ENCODE measurements at places on chromosomes 16 and 17. TPM values are rescaled to one million over a fixed set of nuclear protein-coding genes. Genes with fewer than 3 reads are reported as not detected.

Gene CLDN6
- total RNA-seq = 98.9 TPM

DNA sequence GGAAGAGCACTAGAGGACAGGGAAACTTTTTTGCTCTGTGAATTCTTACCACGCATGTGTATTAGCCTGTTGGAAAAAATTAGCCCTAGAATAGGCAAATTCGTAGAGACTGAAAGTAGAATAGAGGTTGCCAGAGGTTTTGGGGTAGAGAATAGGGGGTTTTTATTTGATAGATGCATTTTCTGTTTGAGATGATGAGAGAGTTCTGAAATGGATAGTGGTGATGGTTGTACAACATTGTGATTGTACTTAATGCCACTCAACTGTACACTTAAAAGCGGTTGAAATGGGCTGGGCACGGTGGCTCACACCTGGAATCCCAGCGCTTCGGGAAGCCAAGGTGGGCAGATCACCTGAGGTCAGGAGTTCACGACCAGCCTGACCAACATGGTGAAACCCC is 8.0 kb upstream of the DOC2B start:
- no peak overlapping the region for H3K27ac ChIP-seq
- no peak for DNase-seq
- H3K4me3 ChIP-seq = no peak overlapping the region
- H3K27me3 ChIP-seq = peaks cover 34% of the 10 kb centered on the region
- no peaks in the 10 kb centered on the region for H3K36me3 ChIP-seq

- H3K27me3 ChIP-seq = no peaks in the 10 kb centered on the region
- H3K27ac ChIP-seq = no peak overlapping the region
- H3K4me1 ChIP-seq = peaks cover 6% of the 10 kb centered on the region
- no peak overlapping the region for H3K4me3 ChIP-seq
These were observed 92.4 kb upstream of the CDYL2 start for GRCh38 chr16:80896776-80897175.

Gene AURKB
- 35.0 TPM for total RNA-seq

Gene RAMP2
- total RNA-seq = 1.5 TPM

DNA sequence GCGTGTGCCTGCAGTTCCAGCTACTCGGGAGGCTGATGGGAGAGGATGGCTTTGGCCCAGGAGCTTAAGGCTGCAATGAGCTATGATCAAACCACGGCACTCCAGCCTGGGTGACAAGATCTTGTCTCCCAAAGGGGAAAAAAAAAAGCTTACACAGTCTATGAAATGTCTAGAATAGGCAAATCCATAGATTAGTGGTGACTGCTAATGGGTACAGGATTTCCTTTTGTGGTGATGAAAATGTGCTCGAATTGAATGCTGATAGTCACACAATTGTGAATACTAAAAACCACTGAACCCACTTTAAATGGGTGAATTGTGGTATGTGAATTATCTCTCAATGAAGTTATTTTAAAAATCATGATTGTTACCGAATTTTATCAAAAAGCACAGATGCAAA is 14.9 kb downstream of the USP7 start:
- H3K36me3 ChIP-seq = peaks cover 6% of the 10 kb centered on the region
- peaks cover 62% of the 10 kb centered on the region for H3K4me1 ChIP-seq
- H3K27me3 ChIP-seq = no peaks in the 10 kb centered on the region
- peak overlapping the region; percentile 2 for H3K27ac ChIP-seq
- no peak for DNase-seq

Measured in type B pancreatic cell (in vitro differentiated cells).